T-helper 22 cell (primary cell): ENCODE measurements at places on chromosomes 1 and 21.

- no peak for DNase-seq
Observed at GRCh38 chr1:63103682-63104081, 218.7 kb upstream of the FOXD3 start.

DNA sequence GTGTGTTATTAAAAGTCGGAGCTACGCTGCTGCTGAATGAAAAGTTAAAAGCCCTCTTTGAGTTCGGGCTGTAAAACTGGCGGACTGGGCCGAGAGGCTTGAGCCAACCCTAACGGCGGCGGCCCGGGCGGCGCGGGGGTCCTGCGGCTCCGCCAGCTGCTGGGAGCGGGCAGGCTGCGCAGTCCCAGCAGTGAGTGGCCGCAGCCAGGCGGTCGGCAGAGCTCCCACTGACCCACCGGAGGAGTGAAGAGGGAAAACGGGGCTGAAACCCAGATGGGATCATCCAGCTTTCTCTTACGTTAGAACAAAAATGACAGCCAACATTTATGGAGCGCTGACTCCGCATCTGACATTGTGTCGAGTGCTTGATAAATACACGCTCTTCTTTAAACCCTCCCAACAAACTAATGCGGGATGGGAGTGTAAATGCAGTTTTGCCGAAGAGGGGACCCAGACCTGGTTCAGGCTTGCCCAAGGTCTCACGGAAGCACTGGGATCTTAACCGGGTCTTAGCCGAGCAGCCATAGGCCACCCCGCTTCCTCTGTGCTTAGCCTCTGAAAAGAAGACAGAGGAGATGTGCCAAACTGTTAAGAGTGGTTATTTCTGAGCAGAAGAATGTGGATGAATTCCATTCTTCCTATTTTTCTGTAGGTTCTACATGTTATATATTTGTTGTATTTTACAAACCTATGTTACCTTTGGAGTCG lies 3.5 kb downstream of the GRHL3 start:
- DNase-seq: no peak

DNA sequence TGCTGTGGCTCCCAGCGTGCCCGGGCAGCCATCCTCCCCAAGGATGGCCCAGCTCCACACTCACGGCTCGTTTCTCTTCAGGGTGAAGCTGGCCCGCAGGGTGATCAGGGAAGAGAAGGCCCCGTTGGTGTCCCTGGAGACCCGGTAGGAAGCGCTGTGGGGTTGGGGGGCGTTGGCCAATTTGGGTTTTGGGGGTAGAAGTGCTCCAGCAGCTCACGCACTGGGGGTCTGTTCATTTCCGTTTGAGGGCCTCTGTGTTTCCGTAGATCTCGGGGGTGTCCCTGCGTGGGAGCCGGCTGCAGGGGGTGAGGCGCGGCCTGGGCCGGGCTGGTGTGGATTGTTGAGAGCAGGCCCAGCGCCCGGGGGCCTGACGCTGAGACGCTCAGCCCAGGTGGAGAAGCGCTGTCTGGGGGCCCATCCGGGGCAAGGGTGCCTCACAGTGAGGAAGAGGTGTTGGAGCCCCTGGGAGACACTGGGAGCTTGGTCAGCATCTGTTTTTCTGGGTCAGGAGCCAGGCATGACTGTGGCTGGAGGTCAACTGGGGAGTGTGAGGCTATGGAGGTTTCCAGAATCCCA lies 12.6 kb downstream of the COL6A1 start:
- no peak for DNase-seq

GRCh38 chr1:64514197-64514765 lies 44.4 kb downstream of the CACHD1 start:
- no peak for DNase-seq

GRCh38 chr1:107389410-107390396 lies 248.9 kb downstream of the NTNG1 start:
- DNase-seq: no peak

DNA sequence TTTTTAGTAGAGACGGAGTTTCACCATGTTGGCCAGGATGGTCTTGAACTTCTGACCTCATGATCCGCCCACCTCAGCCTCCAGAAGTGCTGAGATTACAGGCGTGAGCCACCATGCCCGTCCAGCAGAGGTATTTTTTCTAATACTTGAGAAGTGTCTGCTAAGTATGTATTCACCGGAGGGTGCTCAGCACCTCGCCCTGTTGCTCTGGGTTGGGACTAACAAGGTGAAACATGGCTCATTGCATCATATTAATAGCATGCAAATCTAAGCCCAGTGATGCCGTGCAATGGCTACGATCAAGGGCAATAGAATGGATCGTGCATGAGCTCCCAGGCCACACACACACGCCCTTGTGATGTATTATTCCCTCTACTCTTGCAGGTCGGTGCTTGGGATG lies 68.7 kb downstream of the PDE9A start:
- no peak for DNase-seq

- DNase-seq: no peak
Observed at GRCh38 chr1:51417496-51418383, 87.4 kb upstream of the TTC39A start.

DNA sequence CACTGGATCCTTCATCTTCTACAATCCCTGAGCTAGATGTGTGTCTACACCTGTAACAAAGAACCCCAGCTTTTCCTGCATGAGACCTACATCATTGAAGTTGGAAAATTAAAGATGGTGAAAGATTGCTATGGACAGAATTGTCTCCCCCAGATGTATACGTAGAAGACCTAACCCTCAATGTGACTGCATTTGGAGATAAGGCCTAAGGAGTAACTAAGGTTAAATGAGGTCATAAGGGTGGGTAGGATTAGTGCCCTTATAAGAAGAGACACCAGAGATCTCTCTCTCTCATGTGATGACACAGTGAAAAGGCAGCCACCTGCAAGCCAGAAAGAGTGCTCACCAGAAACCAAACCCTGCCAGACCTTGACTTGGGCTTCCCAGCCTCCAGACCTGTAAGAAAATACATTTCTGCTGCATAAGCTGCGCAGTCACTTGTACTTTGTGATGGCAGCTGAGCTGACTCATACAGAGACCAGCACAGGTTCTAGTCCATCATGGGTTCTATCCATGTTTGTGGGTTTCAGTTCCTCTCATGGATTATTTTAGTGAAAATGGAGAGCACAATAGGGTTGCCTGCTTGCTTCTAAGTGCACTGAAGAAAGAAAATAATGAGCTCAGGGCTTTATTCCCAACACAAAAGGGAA lies 180.8 kb downstream of the TPR start:
- no peak for DNase-seq

DNA sequence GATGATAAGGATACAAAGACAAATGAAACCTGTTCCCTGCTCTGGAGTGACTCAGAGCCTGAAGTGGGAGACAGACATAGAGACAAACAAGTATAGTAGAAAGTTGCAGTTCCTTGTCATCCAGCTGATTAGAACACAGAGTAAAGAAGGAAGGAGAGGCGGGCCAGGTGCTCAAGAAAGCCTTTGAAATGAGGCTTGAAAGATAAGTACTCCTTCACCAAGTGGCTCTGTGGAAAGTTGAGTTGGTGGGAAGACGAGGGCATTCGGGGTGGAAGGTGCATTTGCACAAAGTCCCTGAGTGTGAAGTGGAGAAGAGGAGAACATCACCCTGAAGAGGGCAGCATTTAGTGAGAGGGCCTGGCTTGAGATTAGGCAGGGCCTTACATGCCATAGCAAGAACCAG lies 17.0 kb downstream of the MARK1 start:
- DNase-seq: no peak

DNA sequence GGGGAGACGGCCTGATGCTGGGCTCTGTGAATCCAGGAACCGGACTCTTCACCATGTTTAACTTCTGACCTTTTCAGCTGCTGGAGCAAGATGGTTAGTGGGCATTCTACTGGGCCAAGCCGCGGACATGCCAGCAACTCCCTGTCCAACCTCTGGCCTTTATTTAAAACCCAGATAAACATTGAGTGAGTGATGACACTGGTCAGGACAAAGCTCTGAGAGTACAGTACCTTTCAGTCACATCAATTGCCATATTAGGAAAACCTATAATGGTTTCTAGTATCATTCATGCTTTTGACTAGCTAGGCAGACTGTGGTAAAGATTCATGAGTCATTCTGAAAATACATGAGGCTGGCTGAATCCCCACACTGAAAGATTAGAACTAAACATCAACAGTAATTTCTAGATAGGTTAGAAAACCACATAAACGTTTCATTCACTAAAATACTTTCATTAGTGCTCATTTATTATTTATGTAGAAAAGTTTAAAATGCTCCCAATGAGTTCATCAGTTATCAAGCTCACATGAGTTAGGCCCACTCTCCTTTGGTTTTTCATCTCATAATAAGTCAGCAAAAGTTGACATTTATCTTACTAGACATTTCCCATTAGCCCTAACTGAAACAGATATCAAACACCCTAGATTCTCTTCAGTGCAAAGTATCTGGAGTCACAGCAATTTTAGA lies 7.1 kb upstream of the ACTA1 start:
- DNase-seq: no peak

DNA sequence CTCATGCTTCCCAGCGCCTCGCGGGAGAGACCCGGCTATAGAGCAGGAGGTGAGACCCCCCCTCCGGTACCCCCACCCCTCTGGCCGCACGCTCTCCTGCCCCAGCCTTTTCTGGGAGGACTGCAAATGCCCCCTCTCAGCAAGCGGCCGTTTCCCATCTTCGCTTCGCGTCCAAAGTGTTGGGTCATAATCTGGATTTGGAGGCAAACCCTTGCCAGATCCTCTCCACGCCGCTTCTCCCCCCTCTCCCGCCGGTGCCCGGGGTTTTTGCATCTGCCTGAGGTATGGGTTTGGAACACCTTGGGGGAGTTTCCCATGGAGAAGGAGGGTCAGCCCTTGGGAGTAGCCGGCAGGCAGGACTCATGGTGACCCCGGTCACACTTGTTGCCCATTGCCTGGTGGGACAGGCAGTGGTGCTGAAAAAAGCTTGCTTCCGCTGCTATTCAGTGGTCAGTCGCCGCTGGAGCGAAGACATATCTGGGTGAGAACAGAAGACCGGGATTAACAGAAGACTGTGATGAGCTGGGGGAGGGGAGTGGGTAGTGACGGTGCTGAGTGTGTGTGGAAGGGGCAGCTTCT lies 935 bp downstream of the KCNK2 start:
- DNase-seq: no peak

- DNase-seq: no peak
Observed at GRCh38 chr1:183582021-183582713, 8.1 kb downstream of the NCF2 start.

DNA sequence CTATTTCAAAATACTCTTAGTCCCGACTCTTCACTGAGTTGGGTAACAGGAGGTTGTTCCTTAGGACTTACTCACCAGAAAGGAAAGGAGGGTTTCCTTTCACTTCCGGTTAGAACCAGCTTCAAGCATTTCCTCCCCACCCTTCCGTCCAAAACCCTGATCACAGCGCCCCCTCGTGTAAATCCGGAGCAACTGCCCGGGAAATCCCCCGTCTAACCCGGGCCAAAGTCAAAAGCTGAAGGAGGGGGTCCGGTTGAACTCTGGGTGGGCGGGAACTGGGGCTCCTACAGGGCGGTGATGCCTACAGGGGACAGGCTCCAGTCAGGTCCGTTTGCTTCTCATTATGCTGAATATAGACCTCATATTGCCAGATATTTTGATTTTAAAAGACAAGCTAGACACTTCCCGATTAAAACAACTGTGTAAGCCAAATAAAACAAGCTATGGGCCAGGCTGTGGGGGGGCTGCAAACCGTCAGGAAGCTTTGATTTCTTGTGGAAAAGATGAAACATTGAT lies 15.0 kb upstream of the MTARC2 start:
- DNase-seq: peak; percentile 38

- no peak for DNase-seq
Observed at GRCh38 chr1:163056831-163057230, 12.3 kb upstream of the RGS4 start.

DNA sequence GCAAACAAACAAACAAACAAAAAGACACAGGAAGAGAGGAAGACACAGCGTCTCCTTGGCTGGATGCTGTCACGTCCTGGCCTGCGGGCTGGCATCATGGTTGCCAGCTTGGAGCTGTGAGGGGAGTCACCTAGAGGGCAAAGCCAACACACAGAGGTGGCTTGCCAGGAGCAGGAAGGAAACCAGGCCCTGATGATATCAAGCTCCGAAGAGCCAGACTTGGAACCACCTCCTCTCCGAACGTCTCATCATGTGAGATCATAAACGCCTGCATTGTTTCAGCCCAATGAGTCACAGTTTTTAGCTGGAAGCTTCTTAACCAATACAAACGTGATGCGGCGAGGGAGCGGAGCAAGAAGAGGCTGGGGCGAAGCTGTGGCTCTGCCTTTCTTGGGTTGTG lies 8.7 kb downstream of the PLA2G2D start:
- no peak for DNase-seq

DNA sequence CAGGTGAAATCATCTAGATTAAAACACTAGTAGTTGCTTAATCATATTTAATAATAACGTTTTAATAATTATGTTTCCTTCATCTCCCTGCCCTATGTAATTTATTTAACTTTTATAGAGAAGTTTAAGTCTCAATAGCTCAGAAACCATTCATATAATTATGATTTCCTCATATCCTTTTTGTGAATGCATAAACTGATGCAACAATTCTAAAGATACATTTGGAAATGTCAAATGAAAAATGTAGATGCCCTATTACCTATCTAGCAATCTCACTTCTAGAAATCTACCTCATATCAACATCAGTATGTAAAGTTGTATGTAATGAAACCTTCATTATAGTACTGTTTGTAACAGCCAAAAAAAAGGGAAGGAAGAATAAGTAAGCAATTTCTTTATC lies 10.5 kb downstream of the DRAM2 start:
- no peak for DNase-seq

GRCh38 chr1:116760996-116761665 lies 6.9 kb downstream of the CD2 start:
- DNase-seq: no peak

DNA sequence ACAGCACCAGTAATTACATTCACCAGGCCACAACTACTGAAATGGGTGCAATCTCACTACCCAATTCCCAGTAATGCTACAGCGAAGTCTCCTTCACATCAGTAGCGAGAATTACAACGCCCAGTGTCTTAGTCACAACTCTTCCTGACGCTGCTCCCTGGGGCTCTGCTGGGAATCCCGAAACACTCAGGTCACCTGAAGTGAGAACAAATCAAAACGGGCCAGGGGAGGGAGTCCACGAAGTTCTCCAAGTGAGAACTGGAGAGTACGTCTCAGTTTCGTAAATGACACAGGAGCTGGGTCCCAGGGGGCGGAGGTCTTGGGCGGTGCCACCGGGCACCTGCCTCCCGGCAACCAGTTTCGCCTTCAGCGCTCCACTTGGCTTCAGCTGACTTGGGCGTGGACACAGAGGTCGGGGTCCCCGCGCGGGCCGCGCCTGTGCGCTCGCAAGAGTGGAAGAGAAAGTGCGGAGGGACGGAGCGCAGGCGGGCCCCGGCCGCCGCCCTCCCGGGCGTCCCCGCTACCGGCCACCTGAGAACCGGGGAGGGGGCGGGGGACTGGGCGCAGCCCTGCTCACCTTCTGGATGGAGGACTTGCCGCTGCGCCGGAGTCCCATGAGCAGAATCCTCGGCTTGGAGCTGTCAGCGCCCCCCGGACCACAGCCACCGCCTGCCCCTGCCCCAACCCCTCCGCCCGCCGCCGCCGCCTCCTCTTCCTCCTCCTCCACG lies 575 bp downstream of the RRAGC start:
- DNase-seq: no peak

DNA sequence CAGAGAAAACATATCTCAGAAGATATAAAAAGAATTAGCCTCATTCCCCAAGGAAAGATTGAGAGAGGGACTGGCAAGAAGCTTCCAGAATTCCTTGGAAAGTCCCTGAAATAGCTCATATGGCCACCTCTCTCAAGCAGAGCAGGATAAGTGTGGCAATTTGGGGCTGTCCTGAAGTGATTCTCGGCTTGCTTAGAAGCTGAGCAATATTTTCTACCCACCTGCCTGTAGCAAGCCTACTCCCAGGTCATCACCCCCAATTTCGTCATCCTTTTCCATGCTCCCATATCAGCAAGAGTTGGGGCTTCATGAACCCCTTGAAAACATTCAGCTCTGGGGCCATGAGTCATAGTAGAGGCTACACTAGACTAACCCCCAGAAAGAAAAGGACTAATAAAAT lies 131.5 kb downstream of the PLPP3 start:
- no peak for DNase-seq
